Thoracic aorta (tissue), 2 donors: ENCODE measurements at places on chromosomes 2 and 18. TPM values are rescaled to one million over a fixed set of nuclear protein-coding genes. Genes with fewer than 3 reads are reported as not detected.

DNA sequence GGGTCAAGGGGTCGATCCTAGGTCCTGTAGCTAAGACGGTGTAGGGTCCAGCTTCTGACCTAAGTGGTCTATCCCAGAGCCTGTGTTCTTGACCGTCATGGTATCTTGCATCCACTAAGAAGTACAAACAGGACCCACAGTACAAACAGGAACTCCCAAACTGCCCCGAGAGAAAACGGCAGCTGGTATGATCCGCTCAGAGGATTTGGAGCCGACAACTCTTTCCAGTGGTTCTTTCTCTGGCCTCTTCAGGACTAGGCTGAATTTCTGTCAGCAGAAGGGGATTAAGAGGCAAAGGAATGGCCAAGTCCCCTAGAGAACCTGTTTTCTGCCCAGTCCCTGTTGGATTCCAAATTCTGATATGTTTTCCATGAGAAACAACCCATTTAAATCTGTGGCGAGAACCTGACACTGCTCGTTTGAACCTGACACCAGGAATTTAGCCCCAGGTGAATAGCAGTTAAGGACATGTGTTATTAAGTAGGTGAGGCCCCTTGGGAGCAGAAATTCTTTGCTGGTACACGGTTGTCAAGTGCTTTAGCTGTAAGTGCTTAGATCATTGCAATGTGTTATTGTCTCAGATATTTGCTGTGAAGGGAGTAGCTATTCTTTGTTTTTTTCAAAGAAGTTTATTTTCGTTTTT lies 50.5 kb upstream of the TXNDC2 start:
- peaks cover 3% of the 10 kb centered on the region for H3K36me3 ChIP-seq
- H3K4me1 ChIP-seq = peaks cover 29% of the 10 kb centered on the region
- H3K4me3 ChIP-seq = no peak overlapping the region

DNA sequence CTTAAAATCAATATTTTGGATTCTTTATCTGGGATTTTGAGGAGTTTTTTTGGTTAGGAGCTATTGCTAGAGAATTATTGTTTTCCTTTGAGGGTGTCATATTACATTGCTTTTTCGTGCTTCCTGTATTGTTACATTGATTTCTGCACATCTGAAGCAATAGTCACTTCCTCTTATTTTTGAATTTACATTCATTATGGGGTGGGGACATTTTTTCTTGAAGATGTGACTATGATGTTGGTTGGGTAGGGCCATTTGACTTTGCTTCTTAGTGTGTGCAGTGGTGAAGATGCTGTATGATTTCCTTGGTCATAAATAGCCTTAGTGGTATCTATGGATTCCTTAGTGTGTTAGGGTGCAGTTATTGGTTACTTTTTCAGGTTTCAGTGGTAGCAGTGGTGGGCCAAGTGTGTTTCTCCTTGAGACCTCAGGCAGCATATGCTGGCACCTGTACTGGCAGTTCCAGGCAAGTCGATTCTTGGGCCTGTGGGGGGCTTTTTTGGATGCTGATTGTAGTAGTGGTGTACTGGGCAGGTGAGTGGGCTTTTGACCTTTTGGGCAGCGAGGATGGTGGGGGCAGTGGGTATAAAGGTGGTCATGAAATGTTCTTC lies 61.8 kb downstream of the ARHGAP25 start:
- H3K4me1 ChIP-seq = no peaks in the 10 kb centered on the region
- no peaks in the 10 kb centered on the region for H3K27me3 ChIP-seq

- H3K4me3 ChIP-seq = no peak overlapping the region
- H3K27me3 ChIP-seq = no peaks in the 10 kb centered on the region
- DNase-seq = no peak
- H3K27ac ChIP-seq = no peak overlapping the region
- no peaks in the 10 kb centered on the region for H3K4me1 ChIP-seq
- no peaks in the 10 kb centered on the region for H3K36me3 ChIP-seq
Measured at GRCh38 chr2:28821295-28821958, 10.8 kb downstream of the SPDYA start.

- H3K27ac ChIP-seq = no peak overlapping the region
- H3K4me1 ChIP-seq = no peaks in the 10 kb centered on the region
- no peak overlapping the region for H3K4me3 ChIP-seq
- H3K27me3 ChIP-seq = no peaks in the 10 kb centered on the region
- H3K36me3 ChIP-seq = no peaks in the 10 kb centered on the region
- no peak for DNase-seq
Measured at GRCh38 chr2:16057661-16058060, 117.3 kb downstream of the MYCN start.

LYG2 gene
- not detected for total RNA-seq
